ENCODE measurements at places on chromosomes 6 and 20.

DNA sequence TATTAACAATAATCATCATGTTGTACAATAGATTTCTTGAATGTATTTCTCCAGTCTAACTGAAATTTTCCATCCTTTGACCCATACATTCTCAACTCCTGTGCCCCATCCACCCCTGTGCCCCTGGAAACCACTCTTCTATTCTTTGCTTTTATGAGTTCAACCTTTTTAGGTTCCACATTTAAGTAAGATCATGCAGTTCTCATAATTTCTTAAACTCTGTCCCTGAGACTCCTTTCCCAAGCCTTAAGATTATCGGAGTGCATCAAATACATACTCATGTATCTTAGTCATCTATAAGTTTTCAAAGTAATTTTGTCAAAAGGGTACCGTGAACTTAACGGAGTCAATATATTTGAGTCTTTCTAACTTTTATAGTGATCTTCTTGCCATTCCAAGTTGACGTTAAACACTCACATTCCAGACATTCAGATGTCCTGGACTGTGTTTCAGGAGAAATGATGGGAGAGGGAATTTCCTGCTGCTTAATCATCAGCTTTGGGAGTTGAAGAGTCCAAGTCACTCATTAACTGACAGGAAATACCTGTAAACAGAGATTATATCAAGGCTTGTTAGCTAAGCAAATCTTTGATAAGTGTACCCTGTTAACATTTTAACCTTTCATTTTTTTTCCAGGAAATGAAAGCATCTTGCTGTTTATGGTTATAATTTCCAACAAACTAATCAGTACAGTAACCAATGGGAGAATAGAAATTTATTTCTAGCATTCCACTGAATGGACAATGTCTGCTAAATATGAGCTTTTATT lies 73.3 kb downstream of the ADGRG6 start:
- DNase-seq: no peak

DNA sequence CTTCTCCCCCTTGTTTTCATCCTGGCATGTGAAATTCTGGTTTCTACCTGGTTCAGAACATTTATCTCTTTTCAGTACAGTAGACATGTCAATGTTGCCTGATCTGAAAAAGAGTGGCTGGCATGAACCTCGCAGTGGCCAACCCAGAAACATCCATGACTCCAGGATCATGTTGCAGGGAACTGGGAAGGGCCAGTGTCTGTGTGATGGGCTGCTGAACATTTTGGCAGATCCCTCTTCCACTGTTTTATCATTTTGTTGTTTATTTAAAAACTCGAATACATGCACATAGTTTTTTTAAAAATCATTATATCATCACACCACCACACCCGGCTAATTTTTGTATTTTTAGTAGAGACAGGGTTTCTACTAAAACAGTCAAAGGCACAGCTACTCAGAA lies 19.0 kb downstream of the WFDC3 start:
- DNase-seq: no peak

- DNase-seq: no peak
These were observed 59.0 kb downstream of the PSMG4 start for GRCh38 chr6:3317741-3318211.

GRCh38 chr6:137879885-137880745 lies 13.1 kb downstream of the TNFAIP3 start:
- no peak for DNase-seq

GRCh38 chr6:115004204-115004603 lies 661.4 kb upstream of the HS3ST5 start:
- DNase-seq: no peak

- DNase-seq: no peak
These were observed 9.0 kb upstream of the ELOVL5 start for GRCh38 chr6:53357576-53358360.

DNA sequence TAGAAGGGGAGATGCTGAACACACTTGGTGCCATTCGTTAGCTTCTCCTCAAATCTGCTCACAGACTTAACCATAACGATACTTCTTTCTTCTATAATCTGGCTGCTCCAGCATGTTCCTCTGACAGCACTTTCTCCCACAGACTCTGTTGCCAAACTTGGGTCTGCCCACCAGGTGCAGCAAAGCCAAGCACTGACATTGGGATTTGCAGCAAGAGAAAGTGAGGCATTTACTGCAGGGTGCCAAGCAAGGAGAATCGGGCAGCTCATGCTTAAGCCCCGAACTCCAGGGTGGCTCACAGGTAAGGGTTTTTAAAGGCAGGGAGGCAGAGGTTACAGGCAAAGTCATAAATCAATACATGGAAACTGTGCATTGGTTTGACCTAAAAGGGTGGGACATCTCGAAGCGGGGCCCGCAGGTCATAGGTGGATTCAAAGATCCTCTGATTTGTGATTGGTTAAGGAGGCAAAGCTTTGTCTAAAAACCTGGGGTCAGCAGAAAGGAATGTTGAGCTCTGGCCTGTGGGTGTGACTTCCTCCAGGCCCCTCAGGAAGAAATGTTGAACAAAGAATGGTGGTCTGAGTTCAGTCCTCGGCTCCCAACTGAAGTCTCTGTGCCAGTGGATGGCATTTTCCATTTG lies 25.1 kb upstream of the PNPLA1 start:
- no peak for DNase-seq

DNA sequence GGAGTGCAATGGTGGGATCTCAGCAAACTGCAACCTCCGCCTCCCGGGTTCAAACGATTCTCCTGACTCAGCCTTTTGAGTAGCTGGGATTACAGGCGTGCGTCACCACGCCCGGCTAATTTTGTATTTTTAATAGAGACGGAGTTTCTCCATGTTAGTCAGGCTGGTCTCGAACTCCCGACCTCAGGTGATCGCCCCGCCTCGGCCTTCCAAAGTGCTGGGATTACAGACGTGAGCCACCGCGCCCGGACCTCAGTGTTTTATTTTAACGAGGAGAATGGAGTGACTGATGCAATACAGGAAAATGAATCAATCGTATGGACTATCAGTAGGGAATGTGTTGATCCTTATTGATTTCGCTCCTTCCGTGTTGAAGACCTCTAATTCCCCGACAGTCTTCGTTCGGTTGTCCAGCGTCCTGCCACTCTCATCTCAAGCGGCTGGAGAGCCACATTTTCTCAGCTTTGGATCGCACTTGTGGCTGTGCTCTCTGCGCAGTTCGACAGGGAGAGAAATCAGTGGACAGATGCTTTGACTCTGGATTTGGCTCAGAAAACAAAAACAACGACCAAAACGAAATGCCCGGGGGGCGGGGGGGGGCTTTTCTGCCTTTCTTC lies 166.2 kb downstream of the TRIM27 start:
- no peak for DNase-seq
